Kidney epithelial cell (primary cell): ENCODE measurements at places on chromosomes 13 and 19.

- no peak for DNase-seq
Observed at GRCh38 chr13:29704648-29705047, 109.2 kb upstream of the SLC7A1 start.

DNA sequence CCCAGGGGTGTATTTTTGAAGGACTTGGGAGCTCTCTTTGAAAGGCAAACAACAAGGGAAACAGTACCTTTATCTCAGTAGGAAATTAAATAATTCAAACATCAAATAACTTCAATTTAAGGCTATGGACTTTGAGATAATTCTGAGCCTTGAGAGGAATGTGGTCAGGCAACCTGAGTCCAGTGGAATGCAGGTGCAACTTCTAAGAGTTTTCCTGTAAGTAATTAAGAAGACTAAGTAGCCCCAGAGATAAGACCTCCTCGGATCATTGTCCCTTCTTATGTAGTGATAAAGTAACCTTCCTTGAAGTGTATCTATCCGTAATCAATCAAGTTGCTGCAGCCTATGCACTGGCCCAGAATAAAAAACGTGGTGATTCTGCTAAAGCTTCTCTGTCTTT lies 29.2 kb downstream of the ZNF701 start:
- no peak for DNase-seq

- no peak for DNase-seq
Observed at GRCh38 chr19:46761418-46761831, 15.2 kb upstream of the STRN4 start.

- DNase-seq = no peak
Observed at GRCh38 chr13:96728463-96728862, 265.8 kb downstream of the OXGR1 start.

DNA sequence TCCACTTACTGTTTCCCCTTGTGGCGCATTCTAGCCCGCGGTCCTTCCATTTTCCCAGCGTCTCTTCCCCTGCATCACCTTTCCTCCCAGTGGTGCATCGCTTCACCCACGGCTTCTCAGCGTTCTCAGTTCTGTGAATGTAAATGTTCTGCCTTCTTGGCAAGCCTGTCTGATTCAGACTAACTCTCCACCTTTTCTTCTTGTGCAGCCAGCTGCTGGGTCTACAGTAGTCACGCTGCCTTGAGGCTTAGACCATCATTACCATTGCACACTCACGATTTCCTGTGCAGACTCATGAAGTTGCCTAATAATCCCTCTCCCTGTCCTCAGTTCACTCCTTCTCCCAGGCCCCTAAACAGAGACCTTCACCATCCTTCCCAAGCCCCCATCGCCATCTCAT lies 75.0 kb downstream of the DHRS12 start:
- DNase-seq = no peak

- no peak for DNase-seq
Observed at GRCh38 chr13:34748073-34748472, 194.0 kb upstream of the NBEA start.

GRCh38 chr13:66534561-66534960 lies 695.6 kb downstream of the PCDH9 start:
- no peak for DNase-seq

GRCh38 chr13:98881390-98881789 lies 96.5 kb downstream of the DOCK9 start:
- DNase-seq = no peak

- no peak for DNase-seq
Observed at GRCh38 chr13:73275163-73275562, 216.4 kb downstream of the KLF5 start.

DNA sequence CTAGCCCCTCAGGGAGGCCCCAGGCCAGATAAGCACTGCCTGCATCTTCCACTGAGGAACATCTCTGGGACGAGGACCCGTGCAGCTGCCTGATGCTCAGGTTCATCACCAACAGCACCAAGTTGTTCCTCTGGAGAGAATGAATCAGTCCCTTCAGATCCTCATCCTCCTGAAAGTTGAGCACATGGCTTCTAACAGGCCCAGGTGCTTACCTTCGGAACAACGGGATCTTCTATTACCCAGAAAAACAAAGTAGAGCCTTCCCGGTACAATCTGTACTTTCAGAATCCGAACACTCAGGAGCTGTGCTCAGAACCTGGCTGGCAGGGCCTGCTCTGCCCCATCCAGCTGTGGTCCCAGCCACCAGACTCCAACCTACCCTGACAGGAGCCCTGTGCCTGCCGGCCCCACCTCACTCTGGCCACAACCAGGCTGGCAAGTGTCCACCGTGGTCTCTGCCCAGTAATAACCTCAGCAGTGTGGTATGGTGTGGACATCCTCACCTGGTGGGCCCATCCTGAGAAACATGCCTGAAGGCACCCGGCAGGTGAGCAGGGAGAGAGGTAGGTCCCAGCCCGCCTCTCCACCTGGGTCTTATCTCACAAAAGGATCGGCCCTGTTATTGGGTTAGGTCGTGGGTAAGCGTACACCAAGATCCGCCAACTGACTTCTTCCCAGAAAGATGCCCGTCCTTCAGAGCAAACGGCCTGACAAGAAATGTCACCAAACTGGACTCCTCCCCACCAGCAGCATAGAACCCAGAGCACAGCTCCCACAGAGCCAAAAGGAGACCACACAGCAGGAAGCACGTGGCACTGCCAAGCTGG lies 34.1 kb downstream of the ELL start:
- DNase-seq = no peak
